ENCODE measurements at places on chromosomes 5 and 9.

DNA sequence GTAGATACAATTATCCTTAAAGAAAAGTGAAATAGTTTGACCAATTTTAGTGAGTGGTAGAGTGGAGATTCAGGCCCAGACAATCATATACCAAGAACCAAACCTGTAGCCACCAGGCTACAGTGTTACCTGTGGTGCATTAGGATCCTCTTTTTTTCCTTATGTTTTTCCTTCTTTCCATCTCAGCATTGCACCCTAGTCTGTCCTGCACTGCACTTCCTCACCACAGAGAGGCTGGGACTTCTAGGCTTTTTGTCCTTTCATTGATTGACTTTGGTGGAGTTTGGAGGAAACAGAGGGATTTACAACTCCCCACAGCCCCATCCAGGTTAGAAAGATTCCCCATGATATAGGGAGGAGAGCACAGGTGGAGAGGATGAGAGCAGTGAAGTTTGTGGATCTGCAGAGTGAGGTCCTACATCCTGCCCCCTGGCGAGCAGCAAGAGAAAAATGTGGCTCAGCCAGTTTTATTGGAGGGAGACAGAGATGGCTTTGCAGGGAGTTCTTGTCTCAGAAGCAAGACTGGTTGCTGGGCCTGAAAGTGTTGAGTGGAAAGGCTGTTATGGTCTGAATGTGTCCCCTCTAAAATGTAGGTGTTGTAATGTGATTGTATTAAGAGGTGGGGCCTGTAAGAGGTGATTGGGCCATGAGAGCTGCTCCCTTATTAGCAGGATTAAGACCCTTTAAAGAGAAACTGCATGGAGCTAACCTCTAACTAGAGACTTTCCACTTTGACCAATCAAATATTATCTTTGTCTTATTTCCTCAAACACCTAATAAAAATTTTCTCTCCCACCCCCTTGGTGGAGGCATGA lies 36.2 kb downstream of the KIF4B start:
- DNase-seq: no peak

DNA sequence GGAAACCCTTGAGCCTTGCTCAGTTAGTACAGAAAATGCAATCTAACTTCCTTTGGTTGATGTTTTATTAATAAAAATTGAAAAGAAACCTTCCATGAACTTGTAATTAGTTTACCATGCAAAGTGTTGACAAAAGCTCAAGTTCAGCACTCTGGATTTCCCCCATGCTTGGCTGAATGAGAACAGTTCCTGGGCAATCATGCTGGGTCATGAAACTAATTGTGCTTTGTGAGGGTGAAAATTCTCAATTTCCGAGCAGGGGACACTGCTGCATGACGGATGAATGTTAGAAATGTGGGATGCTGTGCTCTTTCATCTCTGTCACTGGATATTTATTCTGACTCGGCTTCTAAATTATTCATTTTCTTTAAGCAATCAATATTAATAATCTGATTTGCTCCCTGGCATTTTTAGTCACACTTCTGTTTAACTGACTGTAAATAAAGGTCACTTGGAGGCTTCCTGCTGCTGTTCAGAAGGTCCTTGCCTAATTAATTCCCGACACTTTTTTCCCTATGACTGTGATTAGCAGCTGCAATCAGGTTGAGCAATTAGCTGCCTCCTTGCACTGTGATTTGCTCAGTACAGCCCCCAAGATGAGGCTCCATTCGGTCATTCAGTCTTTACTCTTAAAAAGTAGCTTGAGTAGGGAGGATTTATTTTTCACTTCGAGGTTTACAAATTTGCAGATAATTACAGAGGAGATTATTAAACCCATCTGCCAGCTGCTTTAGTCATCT lies 678.1 kb upstream of the ZNF608 start:
- no peak for DNase-seq

- DNase-seq: no peak
Measured at GRCh38 chr9:33818847-33819500, 2.0 kb downstream of the UBE2R2 start.

- DNase-seq: no peak
Measured at GRCh38 chr5:64977779-64978178, 209.0 kb downstream of the CWC27 start.

DNA sequence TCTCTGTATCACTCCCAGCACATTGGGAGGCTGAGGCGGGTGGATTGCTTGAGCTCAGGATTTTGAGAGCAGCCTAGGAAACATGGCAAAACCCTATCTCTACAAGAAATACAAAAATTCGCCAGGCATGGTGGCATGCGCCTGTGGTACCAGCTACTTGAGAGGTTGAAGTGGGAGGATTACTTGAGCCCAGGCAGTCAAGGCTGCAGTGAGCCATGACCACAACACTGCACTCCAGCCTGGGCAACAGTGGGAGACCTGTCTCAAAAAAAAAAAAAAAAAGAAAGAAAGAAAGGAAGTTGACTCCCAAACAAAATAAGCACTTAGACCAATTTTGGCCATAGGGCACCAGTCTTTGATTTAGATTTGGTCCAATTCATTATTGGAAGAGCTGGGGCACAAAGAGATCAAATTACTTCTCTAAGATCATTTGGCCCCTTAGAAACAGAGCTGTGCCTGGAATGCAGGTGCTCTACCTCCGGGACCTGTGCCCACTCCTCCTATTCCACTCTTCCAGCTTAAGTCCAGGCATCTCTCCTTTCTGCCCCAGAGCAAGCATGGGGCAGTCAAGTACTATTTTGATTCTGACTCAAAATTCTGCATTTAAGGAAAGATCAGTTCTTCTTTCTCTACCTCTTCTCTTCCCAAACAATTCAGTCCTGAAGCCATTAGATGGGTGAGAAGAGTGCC lies 59.0 kb downstream of the ALDH7A1 start:
- no peak for DNase-seq

DNA sequence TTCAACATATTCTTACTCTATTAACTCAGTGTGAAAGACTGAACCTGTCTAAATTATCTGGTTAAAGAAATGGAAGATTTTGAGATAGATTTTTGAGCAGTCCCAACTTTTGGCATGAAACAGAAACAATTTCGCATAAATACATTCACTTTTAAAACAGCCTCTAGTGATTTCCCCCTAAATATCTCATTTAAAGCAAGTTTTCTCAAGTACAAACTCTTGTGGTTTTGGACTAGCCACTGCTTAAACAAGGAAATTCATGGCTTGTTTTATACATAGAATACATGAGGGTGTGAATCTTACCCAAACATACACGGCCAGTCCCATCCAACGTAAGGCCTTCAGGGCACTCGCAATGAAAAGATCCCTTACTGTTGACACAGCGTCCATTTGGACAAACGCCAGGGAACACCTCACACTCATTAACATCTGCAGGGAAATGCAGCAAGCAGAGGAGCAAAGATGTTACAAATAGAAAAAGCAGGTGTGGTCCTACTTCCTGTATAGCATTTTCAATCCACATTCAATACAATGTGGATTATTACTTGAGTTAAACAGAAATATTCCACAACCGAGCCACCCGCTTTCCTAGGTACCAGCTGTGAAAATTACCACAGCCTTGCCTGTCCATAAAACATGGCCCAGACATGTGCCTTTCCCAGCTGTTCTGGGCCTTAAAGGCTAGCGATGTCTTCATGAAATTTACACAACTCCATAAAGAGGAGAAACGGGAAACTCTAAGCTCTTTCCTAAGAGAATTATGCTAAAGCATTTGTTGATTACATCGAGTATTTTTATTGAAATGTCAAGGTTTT lies 188.8 kb downstream of the FBN2 start:
- DNase-seq: no peak

DNA sequence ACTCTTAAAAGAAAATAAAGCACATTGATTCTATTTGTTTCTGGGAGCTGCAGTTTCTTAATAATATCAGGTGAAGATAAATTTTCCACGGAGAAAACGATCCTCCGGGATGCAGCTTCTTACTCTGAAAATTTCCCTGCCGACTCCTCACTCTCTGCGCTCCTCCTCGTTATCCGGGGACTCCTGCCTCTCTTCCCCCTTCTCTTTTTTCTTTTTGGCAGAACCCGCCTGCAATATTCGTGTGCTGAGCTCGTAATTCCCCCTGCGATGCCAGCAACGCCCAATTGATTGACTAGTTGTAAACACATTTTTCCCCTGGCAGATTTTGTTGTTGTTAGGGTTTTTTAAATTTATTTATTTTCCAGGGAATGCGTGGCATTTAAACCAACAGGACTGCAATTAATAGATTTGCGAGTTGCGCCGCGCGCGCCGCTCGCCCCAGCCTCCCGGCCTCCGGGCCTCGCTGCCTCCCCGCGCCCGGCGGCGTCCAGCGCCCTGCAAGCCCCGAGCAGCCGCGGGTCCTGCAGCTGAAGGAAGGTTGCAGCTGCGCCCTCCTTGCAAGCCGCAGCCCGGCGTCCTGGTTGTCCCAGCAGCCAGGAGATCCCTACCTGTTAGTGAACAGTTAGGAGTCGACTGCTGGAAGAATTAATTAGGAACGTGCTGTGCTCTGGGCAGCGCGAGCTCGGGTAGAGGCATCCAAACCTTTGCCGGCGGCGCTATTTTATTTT lies 2.2 kb downstream of the NTNG2 start:
- DNase-seq: no peak

GRCh38 chr9:14318361-14318760 lies 4.4 kb upstream of the NFIB start:
- DNase-seq: no peak

GRCh38 chr5:147666419-147666818 lies 116.1 kb downstream of the JAKMIP2 start:
- no peak for DNase-seq

DNA sequence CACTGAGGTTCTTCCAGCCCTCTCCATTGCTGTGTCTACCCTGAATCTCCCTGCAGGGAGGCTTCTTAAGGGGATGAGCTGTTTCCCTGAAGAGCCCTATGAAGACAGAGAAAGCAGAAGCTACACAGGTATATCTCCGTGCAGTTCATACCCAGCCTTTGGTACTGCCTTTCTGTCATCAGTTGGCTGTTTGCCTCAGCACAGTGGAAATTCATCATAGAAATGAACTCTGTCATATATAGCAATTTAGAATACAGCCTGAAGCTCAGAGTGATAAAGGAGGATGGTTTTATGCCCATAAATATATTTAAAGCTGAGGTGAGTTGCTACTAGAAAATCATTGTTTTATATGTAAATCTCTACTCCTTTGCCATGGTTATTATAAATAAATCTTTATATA lies 42.6 kb upstream of the KCNN2 start:
- DNase-seq: no peak

DNA sequence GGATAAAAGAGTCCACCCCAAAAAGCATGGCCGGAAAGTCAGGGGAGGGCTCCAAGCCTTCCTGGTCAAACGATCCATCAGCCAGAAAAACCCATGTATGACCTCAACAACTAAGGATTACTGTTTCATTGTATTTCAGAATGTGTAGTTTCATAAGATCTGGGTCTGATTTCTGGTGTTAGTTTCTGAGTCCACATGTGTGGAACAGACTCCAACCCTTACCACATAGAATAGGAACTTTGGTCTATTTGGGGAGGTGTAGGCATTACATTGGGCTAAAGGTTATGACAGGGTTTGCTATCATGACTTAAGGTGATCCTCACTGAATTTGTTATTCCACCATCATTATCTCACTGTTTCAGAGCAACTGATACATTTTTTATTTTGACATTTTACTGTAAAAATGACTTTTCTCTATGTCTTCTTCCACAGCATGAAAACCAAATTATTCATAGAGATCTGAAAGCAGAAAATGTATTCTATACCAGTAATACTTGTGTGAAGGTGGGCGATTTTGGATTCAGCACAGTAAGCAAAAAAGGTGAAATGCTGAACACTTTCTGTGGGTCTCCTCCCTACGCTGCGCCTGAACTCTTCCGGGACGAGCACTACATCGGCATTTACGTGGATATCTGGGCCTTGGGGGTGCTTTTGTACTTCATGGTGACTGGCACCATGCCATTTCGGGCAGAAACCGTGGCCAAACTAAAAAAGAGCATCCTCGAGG lies 33.5 kb downstream of the HMGCS1 start:
- DNase-seq: no peak

- no peak for DNase-seq
Measured at GRCh38 chr5:38051711-38052511, 206.4 kb upstream of the EGFLAM start.

GRCh38 chr5:123571927-123572326 lies 60.0 kb downstream of the CSNK1G3 start:
- no peak for DNase-seq

- no peak for DNase-seq
Measured at GRCh38 chr5:33472805-33473409, 32.1 kb downstream of the TARS1 start.

- DNase-seq: no peak
Measured at GRCh38 chr9:136621019-136621733, 41.5 kb upstream of the EGFL7 start.

GRCh38 chr5:394671-395155 lies 48.3 kb upstream of the EXOC3 start:
- no peak for DNase-seq

- DNase-seq: no peak
Measured at GRCh38 chr9:134606951-134607731, 34.5 kb upstream of the COL5A1 start.

DNA sequence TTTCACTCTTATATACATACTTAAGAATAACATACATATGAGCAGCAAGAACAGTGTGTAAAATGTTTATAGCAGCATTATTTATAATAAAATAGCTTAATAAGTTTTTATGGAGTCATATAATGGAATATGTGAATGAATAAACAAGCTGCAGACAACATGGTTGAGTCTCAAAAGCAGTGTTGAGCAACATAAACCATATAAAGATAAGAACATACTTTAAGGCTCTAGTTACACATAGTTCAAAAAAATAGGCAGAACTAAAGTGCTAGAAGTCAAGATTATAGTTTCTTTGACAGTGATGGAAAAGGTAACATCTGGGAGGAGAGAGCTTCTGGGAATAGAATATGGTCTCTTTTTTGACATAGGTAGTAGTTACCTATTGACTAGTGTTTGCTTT lies 53.7 kb upstream of the ADAMTS19 start:
- no peak for DNase-seq

DNA sequence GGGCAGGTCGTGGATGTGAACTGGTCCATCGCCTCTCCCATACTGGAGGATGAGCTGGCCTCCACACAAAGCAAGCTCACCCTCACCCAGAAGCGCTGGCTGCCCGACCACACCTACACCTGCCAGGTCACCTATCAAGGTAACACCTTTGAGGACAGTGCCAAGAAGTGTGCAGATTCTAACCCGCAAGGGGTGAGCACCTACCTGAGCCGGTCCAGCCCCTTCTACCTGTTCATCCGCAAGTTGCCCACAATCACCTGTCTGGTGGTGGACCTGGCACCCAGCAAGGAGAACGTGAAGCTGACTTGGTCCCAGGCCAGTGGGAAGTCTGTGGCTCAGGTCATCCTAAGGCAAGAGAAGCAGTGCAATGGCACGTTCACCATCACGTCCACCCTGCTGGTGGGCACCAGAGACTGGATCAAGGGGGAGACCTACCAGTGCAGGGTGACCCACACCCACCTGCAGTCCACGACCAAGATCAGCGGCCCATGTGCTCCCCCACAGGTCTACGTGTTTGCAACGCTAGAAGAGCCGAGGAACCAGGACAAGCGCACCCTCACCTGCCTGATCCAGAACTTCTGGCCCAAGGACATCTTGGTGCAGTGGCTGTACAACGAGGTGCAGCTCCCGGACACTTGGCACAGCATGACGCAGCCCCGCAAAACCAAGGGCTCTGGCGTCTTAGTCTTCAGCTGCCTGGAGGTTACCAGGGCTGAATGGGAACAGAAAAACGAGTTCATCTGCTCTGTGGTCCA lies 71.3 kb downstream of the INSL6 start:
- DNase-seq: no peak

GRCh38 chr5:112217843-112218579 lies 201.1 kb downstream of the EPB41L4A start:
- no peak for DNase-seq

All from stimulated activated CD8-positive, alpha-beta memory T cell treated with anti-CD3 and anti-CD28 coated beads, Interleukin-15, amount 100 ng/mL, for 1 hour (primary cell).